Activated CD8-positive, alpha-beta T cell treated with anti-CD3 and anti-CD28 coated beads for 36 hours (primary cell): ENCODE measurements at places on chromosomes 2 and 18.

GRCh38 chr2:94876523-94876863, 5.3 kb downstream of the TEKT4 start:
- DNase-seq: no peak

GRCh38 chr18:9094307-9095226, 7.9 kb upstream of the NDUFV2 start:
- peak; percentile 90 for DNase-seq

GRCh38 chr2:225120186-225120585, 77.9 kb upstream of the DOCK10 start:
- no peak for DNase-seq

DNA sequence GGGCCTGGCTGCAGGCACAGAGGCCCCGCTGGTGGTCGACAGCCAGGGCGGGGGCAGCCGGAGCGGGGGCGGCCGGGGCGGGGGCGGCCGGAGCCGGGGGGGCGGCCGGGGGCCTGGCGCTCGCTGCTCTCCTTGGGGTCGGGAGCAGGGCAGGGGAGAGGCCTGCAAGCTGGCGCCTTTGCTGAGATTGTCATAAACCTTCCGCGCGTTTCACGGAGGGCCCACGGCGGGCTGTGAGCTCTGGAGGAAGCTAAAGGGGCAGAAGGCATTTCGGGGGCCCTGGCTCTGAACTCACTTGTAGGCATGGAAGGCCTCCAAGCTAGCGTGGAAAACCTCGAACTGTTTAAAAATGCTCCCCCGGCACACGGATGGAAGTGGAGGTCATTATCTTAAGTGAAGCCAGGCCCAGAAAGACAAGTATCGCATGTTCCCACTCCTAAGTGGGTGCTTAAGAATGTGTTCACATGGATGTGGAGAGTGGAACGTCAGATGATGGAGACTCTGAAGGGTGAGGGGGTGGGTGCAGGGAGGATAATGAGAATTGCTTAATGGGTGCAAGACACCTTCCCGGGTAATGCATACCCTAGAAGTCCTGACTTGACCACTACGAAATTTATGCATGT, 629 bp downstream of the PRELID3A start:
- DNase-seq: peak; percentile 28

GRCh38 chr2:229715895-229716507, 1.6 kb upstream of the DNER start:
- peak; percentile 63 for DNase-seq

- no peak for DNase-seq
These were observed 143.9 kb downstream of the GALR1 start for GRCh38 chr18:77393519-77393918.

DNA sequence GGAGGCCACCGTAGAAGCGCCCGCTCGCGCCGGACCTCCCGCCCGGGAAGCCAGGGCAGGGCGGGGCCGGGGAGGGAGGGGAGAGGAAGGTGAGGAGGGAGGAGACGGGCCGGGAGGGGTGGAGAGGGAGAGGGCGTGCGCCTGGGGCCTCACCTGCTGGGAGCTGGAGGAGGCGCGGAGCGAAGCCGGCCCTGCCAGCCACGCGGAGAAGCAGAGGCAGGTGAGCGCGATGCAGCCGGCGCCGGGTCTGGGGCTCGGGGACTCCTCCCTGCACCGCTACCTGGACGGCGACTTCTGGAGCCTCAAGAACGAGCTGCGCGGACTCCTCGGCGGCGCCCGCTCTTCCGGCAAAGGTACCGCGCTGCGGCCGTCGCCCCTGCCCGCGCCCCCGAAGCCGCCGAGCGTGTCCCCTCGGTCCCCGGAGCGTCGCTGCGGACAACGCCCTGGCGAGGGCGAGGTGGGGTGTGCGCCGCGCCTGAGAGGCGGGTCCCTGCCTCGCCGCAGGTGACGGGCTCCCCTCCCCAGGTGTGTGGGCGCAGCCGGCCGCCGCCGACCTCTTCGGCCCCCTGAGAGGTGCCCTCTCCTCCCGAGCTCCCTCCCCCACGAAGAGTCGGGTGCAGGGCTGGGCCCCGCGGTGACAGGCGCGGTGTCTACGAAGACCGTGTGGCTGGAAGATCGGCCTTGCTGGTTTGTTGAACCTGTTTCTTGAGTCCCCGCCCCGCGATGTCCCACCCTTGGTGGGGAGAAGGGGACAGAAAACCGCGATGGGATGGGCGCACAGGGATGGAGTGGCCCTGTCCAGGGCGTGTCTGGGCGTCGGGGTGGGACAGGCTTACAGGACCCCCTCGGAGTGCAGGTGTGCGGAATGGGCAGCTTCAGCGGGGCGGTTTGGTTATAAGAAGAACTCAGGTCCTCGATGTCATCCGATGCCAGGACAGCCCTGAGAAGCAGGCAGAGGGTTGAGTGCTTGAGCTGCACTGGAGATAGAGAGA, at the start of gene ACOXL:
Gene ACOXL, plus strand, starts transcription at position 152 of the 992 bp plus-strand sequence. CDS start 35,817 bp downstream, outside the sequence.
- DNase-seq: peak; percentile 27

- DNase-seq: no peak
These were observed 35.5 kb upstream of the YWHAQ start for GRCh38 chr2:9666306-9666705.

- DNase-seq: no peak
These were observed 47.9 kb upstream of the RAB12 start for GRCh38 chr18:8561123-8561910.

DNA sequence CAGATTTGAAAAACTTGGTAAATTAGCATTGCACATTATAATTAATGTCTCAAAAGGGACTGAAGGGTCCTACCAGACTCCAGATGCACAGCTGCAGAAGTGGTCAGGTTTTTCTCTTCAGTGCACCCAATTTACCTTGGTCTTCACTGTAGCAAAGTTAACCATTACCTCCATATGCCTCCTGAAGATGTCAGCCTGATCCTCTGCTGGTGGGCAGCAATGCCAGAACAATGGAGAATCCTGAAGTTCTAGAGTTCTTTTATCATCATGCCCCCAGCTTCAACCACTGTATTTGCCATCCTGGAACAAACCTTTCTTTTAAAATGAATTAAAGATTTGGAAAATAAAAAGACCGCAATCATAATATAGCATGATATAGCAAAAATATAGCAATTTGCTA, 1774.8 kb upstream of the CELF4 start:
- DNase-seq: no peak

- DNase-seq: no peak
These were observed 31.4 kb upstream of the RHOB start for GRCh38 chr2:20415511-20415918.

- no peak for DNase-seq
These were observed 9.3 kb downstream of the HADHA start for GRCh38 chr2:26235089-26235488.

DNA sequence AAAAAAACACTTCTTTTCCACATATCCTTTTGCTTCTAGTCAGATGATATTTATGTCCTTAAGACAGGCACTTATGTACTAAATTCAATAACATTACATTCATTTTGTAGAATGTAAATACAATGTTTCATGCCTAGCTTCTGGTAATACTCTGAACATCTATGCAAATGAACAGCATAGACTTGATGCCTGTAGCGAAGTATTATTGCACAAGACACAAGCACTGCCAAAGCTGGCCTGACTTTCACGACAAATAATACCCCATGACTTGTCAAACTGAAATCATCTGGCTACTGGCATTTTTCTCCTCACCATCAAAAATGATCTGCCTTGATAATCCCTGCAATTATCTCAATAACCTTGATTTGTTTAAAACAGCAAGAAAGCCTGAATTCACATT, 101.3 kb downstream of the L3MBTL4 start:
- no peak for DNase-seq

DNA sequence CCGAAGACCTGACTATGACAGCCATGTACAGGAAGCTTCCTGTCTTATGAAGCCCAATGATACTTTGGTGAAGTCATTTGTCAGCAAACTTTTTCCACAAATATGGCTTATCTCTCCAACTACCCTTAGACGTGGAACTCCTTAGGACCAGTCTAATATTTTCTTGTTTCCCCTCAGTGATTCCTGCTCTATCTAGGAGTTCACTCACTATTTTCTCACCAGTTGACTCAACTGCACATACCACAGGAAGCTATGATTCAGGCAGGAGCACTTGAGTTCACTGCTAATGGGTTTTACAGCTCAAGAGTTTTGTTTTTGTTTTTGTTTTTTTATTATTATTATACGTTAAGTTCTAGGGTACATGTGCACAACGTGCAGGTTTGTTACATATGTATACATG, 109.3 kb downstream of the ANTXR1 start:
- no peak for DNase-seq

- DNase-seq: no peak
These were observed 525.0 kb downstream of the SLC4A3 start for GRCh38 chr2:220152281-220152935.

DNA sequence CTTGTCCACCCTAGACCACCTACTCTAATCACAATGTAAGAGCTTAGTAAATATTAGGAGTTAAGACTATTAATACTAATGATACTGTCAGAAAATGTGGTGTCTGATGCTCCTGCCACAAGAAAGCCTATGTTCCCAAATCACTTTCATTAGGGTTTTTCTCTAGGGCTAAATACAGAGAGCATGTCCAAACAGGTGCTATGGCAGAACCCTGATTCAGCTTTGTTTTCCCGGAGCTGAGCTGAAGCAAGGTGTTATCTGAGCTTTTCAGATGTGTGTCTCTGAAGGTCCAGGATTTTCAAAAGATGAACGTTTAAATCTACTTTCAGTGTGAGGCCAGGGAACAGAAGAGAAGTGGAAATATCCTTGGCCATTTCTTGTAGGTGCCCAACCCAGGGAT, 40.6 kb downstream of the CPO start:
- DNase-seq: no peak

- DNase-seq: no peak
These were observed 4.0 kb downstream of the SPR start for GRCh38 chr2:72891091-72891818.

- peak; percentile 76 for DNase-seq
These were observed 598 bp upstream of the CEP68 start for GRCh38 chr2:65055422-65056214.

DNA sequence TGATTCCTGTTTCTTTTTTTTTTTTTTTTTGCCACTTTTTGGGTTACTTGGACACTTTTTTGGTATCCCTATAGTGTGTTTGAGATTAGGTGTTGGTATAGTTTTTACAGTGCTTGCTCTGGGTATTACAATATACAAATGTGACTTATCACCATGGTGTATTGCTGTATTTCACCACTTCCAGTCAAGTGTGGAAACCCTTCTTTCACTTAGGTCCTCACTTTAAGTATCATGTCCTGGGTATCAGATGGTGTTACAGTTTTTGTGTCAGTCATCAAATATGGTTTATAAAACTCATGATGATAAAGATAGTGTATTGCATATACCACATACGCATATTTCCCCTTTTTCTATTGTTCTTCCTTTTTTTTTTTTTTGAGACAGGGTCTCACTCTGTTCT, 1.8 kb downstream of the ATP9B start:
- no peak for DNase-seq

GRCh38 chr2:112710956-112711750, 9.7 kb upstream of the NT5DC4 start:
- DNase-seq: no peak

- peak; percentile 76 for DNase-seq
These were observed 158.8 kb upstream of the SLC39A10 start for GRCh38 chr2:195498176-195498575.

DNA sequence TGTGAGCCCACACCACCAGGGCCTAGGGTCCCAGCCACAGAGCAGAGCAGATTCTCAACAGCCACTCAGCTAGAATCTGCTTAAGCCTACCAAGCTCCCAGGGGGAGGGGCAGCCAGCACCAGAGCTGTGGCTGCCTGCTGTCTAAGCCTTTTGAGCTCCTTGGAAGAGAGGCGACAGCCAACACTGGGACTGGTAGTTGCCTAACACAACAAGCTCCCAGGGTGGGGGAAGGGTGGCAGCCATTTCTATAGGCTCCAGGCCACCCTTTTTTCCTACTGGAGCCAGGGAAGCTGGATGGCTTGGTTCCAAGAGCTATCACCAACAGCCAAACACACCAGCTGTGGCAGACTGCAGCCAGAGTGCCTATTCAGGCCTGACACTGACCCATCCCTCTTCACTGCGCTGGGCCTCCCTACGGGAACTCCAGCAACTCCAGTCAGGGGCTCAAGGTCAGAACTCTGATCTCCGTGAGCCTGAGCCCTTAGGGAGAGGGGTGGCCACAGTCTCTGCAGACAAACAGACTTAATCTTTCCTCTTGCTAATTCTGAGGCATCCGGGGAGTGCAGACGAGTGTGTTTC, 1824.3 kb upstream of the CELF4 start:
- DNase-seq: no peak

DNA sequence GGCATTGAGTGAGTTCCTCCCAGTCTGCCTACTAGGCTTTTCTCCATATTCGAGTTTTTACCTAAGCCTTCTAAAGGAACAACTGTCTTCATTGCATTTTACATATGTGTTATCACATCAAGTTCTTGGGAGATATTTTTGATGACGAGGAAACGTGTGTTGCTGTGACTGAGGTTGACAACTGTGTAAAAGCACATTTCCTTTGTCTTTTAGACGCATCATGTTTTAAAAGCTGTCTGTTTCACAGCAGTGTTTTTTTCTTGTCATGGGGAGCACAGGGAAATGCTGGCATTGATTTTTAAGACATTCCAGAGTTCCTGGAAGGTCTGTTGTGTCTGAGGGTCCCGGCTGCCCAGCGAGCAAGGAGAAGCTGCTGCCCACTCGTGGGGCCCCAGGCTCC, 381.8 kb downstream of the DCDC2C start:
- DNase-seq: no peak
